ENCODE measurements at places on chromosomes 2 and 18.

- peak; percentile 5 for DNase-seq
Observed at GRCh38 chr2:135909976-135910375, 33.7 kb upstream of the MCM6 start.

DNA sequence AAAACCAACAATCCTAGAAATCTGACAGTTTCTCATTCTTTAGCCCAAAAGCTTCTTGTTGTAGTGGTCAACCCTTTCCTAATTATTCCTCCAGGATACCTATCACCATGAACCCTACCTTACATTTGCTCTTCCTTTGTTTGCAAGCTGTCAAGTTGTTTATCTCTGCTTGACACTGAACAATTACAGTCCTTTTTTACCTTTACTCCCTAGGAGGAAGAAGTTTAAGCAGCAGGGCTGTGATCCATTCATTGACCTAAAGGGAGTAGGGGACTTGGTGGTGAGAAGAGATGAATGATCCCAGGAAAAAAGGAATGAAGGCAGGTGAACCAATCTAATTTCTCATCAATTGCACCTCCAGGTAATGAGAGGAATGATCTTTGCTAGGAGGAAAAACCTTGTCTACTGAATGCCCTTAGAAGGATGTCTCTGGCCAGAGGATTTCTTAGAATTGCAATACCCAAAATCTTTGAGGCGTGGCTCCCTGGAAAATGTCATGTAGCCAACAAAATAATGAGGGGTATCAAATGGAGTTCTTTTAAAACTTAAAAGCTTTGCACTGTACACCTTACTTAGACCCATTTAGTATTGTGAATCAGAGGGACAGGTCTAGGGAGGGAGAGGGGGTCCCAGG, 47.7 kb downstream of the MREG start:
- DNase-seq: no peak

DNA sequence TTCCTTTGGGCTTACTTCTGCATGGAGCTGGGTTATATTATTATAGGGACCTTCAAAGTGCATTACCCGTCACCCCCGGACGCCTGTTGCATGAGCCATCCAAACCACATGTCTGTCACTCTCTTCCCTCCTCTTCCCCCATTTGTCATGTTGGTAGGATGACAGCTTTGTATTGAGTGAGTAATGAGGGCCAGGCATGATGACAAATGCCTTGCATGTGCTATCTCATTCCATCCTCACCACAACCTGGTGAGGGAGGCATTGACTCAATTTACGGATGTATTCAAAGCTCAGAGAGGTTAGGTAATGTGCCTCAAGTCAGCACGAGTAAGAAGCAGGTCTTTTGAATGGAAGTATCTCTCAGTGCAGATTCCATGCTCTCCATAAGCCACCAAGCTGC, 510.5 kb upstream of the TNP1 start:
- peak; percentile 88 for DNase-seq

- no peak for DNase-seq
Observed at GRCh38 chr18:57134618-57135135, 12.2 kb upstream of the BOD1L2 start.

Measured in cardiac fibroblast (primary cell).